ENCODE measurements at places on chromosomes 6 and 20.

DNA sequence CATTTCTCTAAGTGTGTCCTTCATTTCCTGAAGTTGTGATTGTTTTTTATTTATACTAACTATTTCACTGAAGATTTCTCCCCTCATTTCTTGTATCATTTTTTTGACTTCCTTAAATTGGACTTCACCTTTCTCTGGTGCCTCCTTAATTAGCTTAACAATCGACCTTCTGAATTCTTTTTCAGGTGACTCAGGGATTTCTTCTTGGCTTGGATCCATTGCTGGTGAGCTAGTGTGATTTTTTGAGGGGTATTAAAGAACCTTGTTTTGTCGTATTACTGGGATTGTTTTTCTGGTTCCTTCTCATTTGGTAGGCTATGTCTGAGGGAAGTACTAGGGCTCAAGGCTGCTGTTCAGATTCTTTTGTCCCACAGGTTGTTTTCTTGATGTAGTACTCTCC, 92.8 kb downstream of the ESR1 start:
- DNase-seq, result no peak

GRCh38 chr6:23334360-23334759, 765.0 kb downstream of the HDGFL1 start:
- DNase-seq, result no peak

- DNase-seq, result no peak
These were observed 2.7 kb downstream of the FAM50B start for GRCh38 chr6:3851839-3852238.

DNA sequence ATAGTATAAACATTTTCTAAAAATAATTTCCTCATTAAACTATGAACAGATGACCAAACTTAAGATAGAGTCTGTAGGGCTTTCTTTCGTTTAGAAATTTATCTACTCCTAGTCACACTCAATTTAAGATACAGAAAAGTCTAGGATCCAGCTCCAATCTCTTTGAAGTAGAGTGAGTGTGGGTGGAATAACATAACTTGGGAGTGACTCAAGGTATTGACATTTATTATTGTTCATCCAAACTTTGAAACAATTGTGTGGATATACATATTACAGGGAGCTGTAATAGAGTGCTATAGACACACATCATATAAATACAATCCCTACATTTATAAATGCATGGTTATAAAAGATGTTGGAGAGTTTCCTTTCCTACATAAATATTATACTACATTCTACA, 715.2 kb upstream of the MANEA start:
- DNase-seq, result no peak

DNA sequence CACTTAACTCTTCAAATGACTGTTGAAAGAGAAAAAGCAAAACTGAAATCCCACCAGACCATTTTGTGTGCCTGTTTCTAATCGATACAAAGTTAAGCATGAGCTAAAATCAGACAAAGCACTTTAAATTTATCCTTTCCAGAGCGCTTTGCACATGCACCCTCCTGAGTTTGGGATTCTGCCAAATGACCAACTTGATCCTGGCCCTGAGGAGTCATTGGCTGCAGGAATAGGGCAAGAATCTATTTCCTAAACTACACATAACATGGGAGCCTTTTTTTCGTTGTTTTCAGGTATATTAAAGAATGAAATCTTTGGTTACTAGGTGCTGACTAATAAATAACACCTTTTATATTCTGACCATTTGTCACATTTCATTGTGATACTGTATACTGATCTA, 23.8 kb upstream of the MTHFD1L start:
- DNase-seq, result no peak

DNA sequence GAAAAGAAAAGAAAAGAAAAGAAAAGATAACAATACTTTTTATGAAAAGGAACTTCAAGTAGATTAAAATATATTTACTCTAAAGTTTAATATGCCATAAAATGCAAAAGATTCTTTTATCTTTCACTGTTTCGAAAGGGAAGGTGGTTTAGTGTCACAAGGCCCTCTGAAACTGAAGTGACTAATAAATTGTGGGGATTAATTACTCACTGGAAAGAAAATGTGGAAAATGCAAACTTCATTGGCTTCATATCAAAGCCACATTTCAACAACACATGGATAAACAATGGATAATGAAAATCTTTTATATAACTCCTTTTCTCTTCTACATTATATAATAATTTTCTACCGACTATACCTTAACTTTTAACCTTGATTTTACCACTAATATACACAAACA, 320.5 kb upstream of the RSPO3 start:
- DNase-seq, result no peak

DNA sequence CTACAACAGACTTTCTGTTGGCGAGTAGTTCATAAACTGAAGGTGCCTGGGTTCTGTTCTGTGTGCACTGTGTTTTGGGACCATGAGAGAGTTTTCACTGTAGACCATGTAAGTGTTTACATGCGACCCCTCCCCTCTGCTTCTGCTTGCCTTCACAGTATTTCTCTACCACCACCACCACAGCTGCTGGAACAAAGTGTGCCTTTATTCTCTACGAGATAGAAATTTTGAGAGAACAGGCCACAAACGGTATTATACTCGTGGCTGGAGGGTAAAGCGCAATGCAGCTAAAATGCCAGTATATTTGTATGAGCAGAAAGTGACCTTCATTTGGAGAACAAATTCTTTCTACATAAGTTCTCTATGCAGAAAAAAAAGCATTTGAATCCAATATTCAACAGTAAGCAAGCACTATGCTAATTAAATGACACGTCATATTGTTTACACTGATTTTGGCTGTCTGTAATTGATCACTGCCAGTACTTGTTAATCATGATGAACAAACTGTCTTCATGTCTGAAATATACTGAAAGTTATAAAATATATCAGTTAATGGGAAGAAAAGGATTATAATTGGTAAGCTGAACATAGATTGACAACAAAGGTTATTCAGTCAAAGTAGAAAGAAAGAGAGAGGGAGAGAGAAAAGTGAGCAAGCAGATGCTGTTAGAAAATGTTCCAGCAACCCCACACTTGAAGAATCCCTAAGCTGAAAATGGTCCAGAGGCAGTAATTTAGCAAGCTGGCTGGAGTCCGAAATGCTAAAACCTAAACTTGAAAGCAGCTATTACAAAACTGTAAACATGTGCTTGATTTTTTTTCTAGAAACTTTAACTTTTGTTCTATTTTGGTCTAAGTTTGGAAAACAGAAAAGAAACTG, 8.8 kb downstream of the CLDN20 start:
- no peak for DNase-seq

DNA sequence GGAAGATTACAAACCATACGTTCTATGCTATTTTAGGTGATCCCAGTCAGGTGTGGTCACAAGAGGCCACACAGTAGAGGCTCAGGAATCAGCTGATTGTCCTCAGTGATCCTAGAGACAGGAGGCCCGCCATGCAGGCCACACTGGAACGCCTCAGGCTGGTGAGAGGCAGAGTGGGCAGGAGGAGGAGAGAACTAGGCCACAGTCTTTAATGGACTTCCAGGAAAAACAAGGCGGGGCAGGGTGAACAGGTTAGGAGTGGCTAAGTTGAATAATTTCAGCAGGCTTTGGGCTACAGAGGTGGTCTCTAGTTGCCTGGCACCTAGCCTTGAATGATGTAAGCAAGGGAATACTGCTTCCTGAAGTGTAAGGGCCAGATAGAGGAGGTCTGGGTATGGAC, 101.2 kb downstream of the GMDS start:
- no peak for DNase-seq

DNA sequence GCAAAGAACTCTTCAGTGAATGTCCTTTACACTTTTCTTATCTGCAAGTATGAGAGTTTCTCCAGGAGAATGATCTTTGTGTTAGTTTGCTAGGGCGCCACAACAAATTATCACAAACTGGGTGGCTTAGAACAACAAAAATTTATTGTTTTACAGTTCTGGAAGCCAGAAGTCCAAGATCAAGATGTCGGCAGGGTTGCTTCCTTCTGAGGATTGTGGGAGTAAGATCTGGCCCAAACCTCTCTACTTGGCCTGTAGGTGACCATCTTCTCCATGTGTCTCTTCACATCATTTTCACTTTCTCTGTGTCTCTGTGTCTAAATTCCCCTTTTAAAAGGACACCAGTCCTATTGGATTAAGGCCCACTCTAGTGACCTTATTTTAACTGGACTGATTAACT, 103.0 kb downstream of the ADTRP start:
- DNase-seq, result no peak

DNA sequence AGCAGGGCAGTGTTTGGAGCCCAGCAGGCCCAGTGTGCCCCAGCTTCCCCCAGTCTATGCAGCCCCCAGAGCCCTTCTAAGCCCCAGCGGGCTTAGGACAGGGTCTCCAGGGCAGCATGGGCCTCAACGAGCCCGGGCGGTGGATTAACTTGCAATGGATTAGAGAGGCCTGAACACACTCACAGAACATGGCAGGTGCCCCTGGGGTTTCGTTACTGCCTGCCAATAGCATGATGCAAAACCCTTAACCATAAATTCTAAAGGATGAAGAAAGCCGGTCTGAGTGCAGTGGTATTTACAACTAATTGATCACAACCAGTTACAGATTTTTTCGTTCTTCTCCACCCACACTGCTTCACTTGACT, 18.9 kb downstream of the ENTPD6 start:
- no peak for DNase-seq

DNA sequence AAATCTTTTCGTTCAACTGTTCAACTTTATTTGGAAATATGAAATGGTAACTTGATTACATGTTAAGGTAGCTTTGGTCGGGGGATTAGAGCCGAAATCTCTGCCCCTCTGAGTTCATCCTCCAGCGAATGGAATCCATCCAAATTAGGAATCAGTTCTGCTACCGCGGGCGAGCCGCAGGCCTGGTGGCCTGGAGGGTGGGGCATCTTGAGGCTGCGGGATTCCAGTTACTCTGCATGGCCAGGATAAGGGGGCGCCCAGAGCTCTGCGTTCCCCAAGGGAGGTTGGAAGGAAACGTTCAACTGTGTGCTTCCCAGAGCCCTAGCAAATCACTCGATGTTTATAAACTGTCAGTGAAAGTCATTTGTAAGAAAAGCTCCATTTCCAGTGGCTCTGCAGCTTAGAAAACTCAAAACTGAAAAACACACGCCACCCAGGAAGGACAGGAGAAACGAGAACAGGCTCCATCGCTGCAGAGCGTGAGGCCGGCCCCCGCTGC, 262.2 kb downstream of the TAF4 start:
- DNase-seq, result no peak

DNA sequence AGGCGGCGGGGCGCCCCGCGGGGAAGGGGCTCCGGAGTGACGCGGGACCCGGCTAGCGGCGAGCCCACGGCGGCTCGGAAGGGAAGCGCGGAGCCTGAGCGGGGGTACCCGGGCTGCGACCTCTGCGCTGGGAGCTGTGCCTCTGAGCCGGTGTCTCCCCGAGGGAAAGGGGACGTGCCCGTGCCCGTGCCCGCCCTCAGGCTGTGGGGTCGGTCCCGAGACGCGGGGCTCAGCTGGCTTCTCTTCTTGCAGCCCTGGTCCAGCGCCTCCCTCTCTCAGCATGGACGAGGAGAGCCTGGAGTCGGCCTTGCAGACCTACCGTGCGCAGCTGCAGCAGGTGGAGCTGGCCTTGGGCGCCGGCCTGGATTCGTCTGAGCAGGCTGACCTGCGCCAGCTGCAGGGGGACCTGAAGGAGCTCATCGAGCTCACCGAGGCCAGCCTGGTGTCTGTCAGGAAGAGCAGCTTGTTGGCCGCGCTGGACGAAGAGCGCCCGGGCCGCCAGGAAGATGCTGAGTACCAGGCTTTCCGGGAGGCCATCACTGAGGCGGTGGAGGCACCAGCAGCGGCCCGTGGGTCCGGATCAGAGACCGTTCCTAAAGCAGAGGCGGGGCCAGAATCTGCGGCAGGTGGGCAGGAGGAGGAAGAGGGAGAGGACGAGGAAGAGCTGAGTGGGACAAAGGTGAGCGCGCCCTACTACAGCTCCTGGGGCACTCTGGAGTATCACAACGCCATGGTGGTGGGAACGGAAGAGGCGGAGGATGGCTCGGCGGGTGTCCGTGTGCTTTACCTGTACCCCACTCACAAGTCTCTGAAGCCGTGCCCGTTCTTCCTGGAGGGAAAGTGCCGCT, 686 bp downstream of the ZGPAT start:
- no peak for DNase-seq

GRCh38 chr6:80642452-80642851, 536.0 kb downstream of the BCKDHB start:
- DNase-seq, result no peak

DNA sequence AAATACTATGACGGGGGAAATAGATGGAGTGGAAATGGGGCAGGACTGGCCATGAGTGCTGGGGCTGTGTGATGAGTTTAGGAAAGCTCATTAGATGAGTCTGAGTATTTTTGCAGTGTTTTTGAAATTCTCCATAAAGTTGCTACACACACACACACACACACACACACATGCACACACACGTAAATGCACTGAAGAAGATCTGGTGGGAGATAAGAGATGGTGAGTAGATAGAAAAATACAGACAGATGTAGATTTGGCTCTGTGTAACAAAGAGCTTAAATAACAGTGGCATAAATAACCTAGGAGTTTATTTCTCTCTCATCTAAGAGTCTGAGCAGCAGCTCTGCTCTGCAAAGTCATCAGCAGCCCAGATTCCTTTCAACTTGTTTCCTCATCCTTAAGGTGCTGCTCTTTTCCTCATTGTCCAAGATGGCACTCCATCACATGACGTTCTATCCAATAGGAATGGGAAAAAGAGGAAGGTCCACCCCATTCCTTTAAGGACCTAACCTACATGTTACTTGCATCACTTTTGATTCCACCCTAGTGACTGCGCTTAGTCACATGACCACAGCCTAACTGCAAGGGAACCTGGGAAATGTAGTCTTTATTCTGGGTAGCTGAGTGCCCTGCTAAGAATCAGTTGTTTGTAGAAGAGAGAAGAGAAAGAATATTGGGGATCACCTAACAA, 76.4 kb downstream of the EYA2 start:
- DNase-seq, result no peak

GRCh38 chr20:18739751-18740166, 73.8 kb upstream of the SCP2D1 start:
- no peak for DNase-seq

DNA sequence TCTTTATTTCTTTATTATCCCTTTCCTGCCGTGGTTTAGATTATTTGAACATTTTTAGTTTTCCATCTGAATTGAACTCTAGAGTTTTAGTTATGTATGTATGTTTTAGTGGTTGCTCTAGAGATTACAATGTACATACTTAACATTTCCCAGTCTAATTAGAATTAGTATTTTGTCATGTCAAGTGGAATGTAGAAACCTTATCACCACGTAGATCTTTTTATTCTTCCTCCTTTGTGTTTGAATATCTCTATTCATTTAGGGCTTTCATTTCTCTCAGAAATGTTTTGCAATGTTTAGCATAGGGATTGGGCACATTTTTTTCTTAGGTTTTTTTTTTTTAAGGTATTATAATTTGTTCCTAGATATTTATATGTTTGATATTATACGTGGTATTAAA, 73.1 kb upstream of the EZR start:
- DNase-seq, result no peak

- DNase-seq, result no peak
These were observed 51.3 kb downstream of the EFCAB8 start for GRCh38 chr20:32909896-32910571.

DNA sequence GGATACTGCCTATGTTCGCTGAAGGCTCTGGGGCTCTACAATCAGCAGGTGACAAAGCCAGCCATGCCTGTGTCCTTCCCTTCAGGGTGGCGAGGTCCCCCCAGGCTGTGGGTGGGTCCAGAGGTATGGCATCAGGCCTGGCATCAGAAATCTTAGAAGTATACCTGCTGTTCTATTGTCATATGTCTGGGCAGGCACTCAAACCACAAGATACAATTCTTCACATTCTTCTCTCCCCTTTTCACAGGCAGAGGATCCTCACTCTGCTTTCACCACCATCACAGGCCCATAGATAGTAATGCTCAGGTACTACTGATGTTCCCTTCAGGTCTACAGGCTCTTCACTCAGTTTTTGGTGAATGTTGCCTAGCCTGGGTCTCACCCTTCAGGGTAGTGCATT, 1180.0 kb upstream of the CITED2 start:
- no peak for DNase-seq

- no peak for DNase-seq
These were observed 18.3 kb upstream of the SHLD1 start for GRCh38 chr20:5731753-5732366.

Data from stimulated activated CD4-positive, alpha-beta T cell treated with anti-CD3 and anti-CD28 coated beads, Interleukin-2, amount 100 ng/mL, for 24 hours (primary cell).